ENCODE measurements at places on chromosomes 1 and 21.

GRCh38 chr21:31886915-31887314 is 14.1 kb downstream of the HUNK start:
- DNase-seq = no peak

DNA sequence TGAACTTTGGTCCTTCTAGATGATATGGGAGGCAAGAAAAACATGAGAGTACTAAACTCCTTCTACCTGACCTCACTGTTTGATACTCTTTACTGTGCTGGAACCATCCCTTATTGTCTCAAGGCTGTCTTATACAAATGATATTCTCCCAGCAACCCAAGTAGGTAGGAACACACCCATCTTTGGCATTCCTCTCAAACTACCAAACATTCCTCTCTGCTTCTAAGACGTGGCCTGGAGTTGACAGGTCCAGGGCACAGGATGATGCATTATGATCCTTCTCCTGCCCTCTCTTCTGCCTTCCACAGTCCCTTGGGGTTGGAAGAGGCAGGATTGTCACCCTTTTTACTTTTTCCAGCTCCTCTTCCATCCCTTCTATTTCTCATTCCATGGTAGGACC is 90.5 kb downstream of the SPATA17 start:
- DNase-seq = no peak

- DNase-seq = no peak
These were observed 12.8 kb upstream of the NRIP1 start for GRCh38 chr21:15077529-15078145.

GRCh38 chr1:220272047-220272840 is at the start of gene RAB3GAP2:
Gene RAB3GAP2 (minus strand): TSS chr1:220272453. CDS start chr1:220272337, 116 bp downstream.
- peak; percentile 68 for DNase-seq

- DNase-seq = no peak
These were observed 184.0 kb downstream of the HUNK start for GRCh38 chr21:32056791-32057190.

GRCh38 chr1:115210302-115210711 is 121.0 kb upstream of the TSPAN2 start:
- DNase-seq = no peak

DNA sequence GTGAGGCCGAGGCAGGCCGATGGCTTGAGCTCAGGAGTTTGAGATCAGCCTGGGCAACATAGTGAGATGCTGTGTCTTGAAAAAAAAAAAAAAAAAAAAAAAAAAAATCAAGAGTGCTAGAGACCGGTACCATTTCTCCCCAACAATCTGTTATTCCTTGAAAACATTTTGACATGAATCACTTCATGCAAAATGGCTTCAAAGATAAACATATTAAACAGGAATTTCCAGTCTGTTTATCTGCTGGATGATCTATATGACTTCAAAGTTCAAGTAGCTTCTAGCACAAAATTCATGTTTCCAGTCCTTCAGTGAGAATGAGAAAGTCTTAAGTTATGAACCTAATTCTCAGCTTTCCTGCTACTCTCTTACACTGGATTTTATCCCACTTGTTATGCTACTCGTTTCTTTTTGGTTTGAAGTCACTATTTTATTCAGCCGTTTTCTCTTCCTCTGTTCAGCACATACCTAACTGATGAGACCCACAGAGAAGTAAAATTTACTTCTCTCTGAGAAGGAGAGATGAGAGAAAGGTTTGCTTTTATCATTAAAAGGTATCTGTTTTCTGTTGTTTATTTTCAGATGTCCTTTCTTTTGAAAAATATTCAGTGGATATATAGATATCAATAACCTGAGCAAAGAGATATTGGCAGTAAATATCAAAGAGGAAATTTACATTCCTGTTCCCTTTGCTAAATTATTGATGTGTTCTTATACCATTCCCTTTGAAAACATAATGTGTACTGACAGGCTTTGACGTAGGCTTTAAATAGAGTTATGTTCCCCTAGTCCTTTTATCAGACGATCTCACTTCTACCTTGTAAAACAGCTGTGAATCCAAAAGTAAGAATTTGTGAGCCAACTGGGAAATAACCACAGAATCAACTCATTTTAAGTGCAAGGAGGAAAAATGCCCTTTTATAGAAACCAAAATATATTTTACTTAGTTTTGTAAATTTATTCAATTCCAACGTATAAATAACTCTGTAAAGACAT is 38.2 kb downstream of the CD46 start:
- DNase-seq = no peak

- no peak for DNase-seq
These were observed 70.3 kb upstream of the F3 start for GRCh38 chr1:94611681-94612475.

- DNase-seq = no peak
These were observed 8.5 kb downstream of the TRIM46 start for GRCh38 chr1:155182052-155182550.

- no peak for DNase-seq
These were observed 49.9 kb downstream of the DNTTIP2 start for GRCh38 chr1:93829061-93829460.
